ENCODE measurements at places on chromosomes 4 and X. TPM values are rescaled to one million over a fixed set of nuclear protein-coding genes. Genes with fewer than 3 reads are reported as not detected.

GRCh38 chr4:179268791-179269190, 1826.6 kb upstream of the AGA start:
- DNase-seq: no peak

GRCh38 chr4:150354214-150354796, 227.6 kb upstream of the MAB21L2 start:
- no peak for DNase-seq

DNA sequence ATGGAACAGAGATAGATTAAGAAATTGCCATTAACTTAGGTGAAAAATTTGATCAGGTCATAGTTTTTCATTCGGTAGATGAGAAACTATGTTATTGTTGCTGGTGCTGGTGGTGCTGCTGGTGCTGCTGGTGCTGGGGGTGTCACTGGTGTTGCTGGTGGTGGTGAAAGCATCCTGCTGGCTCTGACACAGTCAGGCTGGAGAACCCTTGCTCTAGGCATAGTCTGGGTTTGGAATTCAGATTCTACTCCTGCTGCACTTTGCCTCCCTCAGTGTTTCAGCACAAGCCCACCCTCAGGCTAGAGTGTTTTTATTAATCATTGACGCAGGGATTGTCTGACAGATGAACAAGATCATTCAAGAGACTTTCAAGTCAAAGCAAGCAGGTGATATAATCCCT, 80.2 kb downstream of the USP46 start:
- no peak for DNase-seq

- DNase-seq: no peak
Observed at GRCh38 chr4:138992676-138993075, 22.9 kb upstream of the NOCT start.

DNA sequence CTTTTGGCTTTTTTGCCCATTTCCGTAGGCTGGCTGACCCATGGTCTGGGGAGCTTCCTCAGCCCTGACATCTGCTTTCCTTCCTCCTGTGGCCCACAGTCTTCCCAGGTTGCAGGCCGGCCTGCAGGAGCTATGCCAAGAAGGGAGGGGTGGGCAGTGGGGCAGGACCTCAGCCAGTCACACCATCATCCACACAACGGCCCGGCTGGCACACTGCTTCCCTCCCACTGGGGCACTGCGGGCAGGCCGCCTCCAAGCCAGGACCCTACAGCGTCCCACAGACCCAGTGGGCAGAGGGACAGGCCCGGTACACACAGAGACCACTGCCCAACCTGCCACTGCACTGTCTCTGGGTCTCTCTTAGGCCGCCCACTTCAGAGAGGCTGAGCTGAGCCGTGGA, 38.0 kb downstream of the CTBP1 start:
- peak; percentile 78 for DNase-seq

GRCh38 chr4:107579099-107579498, 140.9 kb downstream of the PAPSS1 start:
- peak; percentile 64 for DNase-seq

GRCh38 chr4:175106301-175106700, 188.1 kb downstream of the ADAM29 start:
- no peak for DNase-seq

DNA sequence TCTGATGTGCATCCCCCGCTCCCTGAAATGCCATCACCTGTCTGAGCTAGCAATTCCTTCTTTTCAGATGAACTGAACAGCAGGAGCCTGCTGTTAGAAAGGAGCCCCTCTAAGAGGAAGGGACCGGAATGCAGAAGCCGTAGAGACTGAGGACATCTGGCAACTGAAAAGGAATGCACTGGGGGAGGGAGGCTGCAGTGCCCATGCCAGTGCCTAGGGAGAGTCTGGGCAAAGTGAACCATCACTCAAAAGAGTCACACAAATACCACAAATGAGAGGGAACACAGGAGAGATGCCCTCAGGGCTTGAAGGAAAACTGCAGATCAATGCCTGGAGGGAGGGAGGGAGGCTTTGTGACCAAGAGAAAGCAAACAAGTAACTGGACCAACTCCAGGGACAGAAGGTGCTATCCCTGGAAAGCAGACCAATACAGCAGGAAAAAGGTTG, 93.9 kb upstream of the CBR4 start:
- no peak for DNase-seq

- no peak for DNase-seq
Observed at GRCh38 chr4:88219099-88219498, 60.7 kb upstream of the ABCG2 start.

GRCh38 chr4:157521906-157522305, 301.4 kb downstream of the GRIA2 start:
- no peak for DNase-seq

GRCh38 chr4:8652181-8653078, 59.9 kb downstream of the CPZ start:
- peak; percentile 58 for DNase-seq

- no peak for DNase-seq
Observed at GRCh38 chrX:130636277-130636676, 234.5 kb downstream of the RBMX2 start.

DNA sequence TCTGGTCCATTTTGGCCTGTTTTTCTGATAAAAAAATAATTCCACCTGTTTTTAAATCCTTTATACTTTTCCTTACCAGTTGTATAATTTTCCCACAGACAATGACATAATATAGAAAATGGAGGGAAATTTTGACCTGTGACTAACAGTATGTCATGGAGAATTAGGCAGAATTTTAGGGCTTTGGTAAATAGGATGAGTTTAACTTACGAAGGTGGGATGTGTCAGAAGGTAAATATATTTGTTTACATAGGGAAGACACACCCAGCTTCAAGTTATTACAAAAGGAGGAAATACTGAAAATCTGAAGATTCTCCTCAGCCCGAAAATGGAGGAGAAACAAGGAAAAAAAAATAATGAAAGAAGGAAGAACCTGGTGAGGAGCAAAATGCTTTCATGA, 64.6 kb upstream of the PPP3CA start:
- DNase-seq: no peak

DNA sequence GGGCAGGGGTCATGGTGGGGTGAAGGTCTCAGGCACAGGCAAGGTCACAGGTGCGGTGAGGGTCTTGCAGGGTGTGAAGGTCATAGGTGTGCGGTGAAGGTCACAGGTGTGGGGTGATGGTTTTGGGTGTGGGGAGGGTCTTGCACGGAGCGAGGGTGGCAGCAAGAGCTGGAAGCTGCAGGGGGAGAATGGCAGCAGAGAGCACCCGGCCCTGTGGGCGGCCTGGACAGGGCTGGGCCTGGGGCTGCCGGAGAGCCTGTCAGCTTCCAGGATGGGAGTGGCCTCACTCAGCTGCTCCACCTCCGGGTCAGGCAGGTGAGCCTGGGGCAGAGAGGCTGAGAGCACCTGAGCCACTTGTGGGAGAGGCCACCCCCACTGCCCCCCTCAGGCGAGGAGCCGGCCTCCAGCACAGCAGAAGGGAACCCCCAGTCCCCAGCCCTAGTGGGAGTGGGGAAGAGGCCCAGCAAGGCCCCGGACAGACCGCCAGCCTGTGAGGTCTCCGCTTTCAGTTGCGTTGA, 1.5 kb downstream of the MSANTD1 start:
- no peak for DNase-seq

DNA sequence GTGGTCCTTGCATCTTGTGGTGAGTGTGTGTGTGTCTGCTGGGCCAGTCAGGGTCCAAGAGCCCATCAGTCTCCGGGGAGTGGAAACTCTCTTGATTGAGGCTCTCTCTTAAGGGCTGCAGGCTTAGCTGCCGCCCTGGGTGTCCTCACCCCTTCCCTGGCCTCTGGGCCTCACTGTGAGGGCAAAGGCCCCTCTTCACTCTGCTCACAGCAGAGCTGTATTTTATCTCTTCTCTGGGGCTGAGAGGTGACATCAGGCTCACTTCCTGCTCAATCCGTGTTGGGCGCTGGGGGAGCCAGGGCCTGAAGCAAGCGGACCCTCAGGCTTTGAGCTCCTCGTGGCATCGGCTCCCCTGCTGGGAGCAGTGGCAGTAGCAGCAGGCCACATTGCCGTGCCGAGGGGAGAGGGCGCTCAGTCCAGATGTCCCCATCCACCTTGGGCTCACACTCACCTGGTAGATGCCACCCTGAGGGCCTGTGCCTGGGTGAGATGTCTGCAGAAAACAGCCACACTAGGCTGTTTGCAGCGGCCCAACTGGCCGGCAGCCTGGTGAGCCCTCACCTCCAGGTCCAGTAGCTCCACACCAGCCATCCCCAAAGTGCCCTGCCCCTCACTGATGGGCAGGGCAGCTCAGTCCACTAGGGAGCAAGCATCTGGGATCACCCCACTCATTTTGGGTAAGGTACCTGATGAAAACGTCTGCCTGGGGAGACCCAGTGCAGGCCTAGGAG, 24.7 kb upstream of the PRPS1 start:
- DNase-seq: peak; percentile 48

GRCh38 chrX:37627602-37628001, 56.1 kb downstream of the LANCL3 start:
- DNase-seq: no peak

DNA sequence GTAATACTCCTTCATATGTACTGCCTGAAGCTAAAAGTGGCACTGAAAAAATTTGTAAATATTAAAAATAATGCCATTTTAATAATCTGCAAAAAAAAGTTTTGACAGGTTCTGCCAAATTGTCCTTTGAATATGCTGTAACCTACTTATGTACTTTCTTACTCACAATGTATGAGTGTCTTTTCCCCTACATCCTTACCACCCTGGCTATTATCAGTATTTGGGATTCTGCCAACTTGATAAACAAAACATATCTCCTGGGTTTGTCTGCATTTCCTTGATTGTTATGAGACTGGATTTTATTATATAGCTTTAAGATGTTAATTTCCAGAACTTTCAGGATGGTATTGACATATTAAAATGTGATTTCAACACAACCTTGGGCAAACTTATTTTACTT, 187.9 kb downstream of the CHM start:
- no peak for DNase-seq

- DNase-seq: no peak
Observed at GRCh38 chrX:32530802-32531403, 680.4 kb downstream of the DMD start.

- no peak for DNase-seq
Observed at GRCh38 chrX:45712067-45712466, 511.4 kb upstream of the DIPK2B start.

DNA sequence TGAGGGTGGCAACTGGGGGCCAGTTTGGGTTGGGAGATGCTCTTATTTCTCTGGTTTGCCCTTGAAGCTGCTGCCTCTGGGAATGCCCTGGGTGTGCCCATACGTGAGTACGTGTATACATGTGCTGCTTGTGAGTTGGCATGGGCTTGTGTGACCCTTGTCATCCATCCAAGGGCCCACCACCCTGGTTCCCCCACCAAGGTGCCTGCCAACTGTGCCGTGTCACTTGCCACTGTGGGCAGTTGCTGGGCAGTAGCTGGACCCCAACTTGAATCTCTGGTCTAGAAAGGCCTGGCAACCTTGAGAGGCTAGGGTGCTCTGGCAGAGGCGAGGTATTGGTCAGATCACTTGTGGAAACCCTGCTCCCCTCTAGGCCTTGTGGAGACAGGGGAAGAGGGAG, 2.4 kb upstream of the HMGB3 start:
- DNase-seq: peak; percentile 55

- DNase-seq: no peak
Observed at GRCh38 chr4:95363966-95364365, 184.8 kb downstream of the UNC5C start.

- DNase-seq: no peak
Observed at GRCh38 chr4:110620691-110621327, 2.1 kb downstream of the PITX2 start.

DNA sequence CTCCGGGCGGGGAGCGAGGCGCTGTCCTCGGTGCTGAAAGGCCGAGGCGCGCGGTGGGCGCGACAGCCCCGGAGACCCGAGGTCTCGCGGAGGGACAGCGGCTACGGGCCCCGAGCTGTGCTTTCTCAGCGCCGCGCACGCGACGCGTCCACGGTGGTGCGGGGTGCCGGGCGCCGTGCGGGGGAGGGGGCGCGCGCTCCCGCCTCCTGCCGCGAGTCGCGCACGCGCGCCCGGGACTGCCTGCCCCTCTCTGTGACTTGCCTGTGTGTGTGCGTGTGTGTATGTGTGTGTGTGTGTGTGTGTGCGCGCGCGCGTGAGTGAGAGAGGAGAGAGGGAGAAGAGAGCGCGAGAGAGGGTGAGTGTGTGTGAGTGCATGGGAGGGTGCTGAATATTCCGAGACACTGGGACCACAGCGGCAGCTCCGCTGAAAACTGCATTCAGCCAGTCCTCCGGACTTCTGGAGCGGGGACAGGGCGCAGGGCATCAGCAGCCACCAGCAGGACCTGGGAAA, at the start of gene GRIA2:
Gene GRIA2, plus strand, starts transcription at position 358 of the 511 bp plus-strand sequence. CDS start 315 bp downstream, outside the sequence.
- peak; percentile 84 for DNase-seq

- no peak for DNase-seq
Observed at GRCh38 chr4:52982255-52982945, 120.3 kb downstream of the RASL11B start.

- DNase-seq: peak; percentile 80
Observed at GRCh38 chr4:88158489-88159228, at the start of gene ABCG2. Gene ABCG2, minus strand, starts transcription at chr4:88158639. Its CDS starts 18,644 bp downstream, at chr4:88139995.

DNA sequence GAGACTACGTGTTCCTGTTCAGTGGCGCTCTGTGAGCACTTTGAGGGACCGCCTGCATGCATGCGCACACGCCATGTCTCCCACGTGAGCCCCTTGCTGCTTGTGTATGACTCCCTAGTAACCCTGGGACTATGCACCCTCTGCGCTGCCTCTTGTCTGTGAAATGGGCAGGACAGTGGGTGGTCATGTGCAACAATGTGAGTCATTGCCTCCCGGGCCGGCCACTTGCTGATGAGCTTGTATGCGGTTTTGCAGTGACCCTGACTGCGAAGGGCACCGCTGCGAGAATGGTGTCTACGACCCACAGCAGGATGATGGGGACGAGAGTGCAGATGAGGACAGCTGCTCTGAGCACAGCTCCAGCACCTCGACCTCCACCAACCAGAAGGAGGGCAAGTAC, 61.4 kb downstream of the TNIP2 start:
- DNase-seq: no peak

GRCh38 chrX:87895421-87895820, 377.8 kb downstream of the KLHL4 start:
- DNase-seq: no peak

DNA sequence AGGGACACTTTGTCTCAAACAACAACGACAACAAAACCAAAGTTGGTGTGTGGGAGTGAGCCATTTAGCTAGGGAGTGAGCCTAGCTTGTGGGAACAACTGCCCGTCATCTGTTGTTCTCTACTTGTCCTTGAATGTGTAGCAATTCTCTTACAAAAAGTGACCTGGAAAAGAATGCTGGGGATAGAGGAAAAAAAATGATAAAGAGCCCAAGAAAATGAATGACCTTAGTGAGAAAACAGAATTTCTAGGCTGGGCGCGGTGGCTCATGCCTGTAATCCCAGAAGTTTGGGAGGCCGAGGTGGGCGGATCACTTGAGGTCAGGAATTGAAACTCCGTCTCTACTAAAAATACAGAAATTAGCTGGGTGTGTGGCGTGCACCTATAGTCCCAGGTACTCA, 19.6 kb downstream of the SEPTIN6 start:
- DNase-seq: no peak

- DNase-seq: no peak
Observed at GRCh38 chrX:137425986-137426385, 139.9 kb upstream of the ZIC3 start.

GRCh38 chr4:5470318-5471198, 237.8 kb downstream of the EVC2 start:
- DNase-seq: no peak

Gene RELL1
- total RNA-seq: 33.6 TPM

Gene SYTL4
- 10.6 TPM for total RNA-seq

Gene TSR2
- total RNA-seq: 38.6 TPM

Gene RAB33A
- total RNA-seq: 12.7 TPM

Gene UGT8
- total RNA-seq: 0.14 TPM

Gene TMEM31
- total RNA-seq: not detected

Gene GPAT3
- 3.4 TPM for total RNA-seq

Gene CTAG2
- total RNA-seq: not detected

Gene KIT
- 13.1 TPM for total RNA-seq

Gene KLKB1
- 0.57 TPM for total RNA-seq

Gene FOXR2
- not detected for total RNA-seq

Gene SH3D19
- total RNA-seq: 140 TPM

All from posterior vena cava (tissue), 2 donors.